G401 (cell line): ENCODE measurements at places on chromosomes 5 and 9. TPM values are rescaled to one million over a fixed set of nuclear protein-coding genes. Genes with fewer than 3 reads are reported as not detected.
A peak's percentile ranks its signal among the peaks of the same experiment; 100 is the strongest.

- DNase-seq = no peak
Measured at GRCh38 chr9:21598749-21599148, 116.6 kb upstream of the IFNE start.

- no peak for DNase-seq
Measured at GRCh38 chr5:118007262-118007661, 981.1 kb downstream of the DTWD2 start.

- DNase-seq = no peak
Measured at GRCh38 chr5:72141440-72142355, 34.4 kb downstream of the MAP1B start.

GRCh38 chr9:88936668-88937067 is 54.6 kb upstream of the S1PR3 start:
- no peak for DNase-seq

GRCh38 chr9:135989722-135990467 is 28.7 kb upstream of the UBAC1 start:
- peak; percentile 91 for DNase-seq

GRCh38 chr5:53083927-53084326 is 25.6 kb downstream of the MOCS2 start:
- DNase-seq = no peak

DNA sequence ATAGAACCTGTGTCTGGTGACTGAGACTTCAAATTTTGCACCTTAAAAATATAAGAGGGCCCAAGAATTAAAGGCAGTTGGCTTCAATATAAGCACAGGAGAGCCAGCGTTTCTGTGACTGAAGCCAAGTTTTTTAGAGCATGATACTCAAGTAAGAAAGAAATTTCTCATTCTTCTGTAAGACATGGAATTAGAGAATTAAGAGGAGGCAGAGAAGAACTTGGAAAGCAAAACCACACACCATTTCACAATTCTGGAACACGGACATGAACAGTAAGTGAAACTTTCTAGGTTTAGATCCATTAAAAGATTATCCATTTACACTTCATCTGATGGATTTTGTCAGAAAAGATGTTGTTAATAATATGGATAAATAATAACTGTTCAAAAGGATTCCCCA is 8.9 kb upstream of the AGXT2 start:
- no peak for DNase-seq

GRCh38 chr9:132460240-132460639 is 50.2 kb downstream of the CFAP77 start:
- DNase-seq = no peak

GRCh38 chr5:41768692-41769091 is 101.5 kb downstream of the OXCT1 start:
- DNase-seq = no peak

- no peak for DNase-seq
Measured at GRCh38 chr5:1055896-1056610, 47.5 kb downstream of the NKD2 start.

DNA sequence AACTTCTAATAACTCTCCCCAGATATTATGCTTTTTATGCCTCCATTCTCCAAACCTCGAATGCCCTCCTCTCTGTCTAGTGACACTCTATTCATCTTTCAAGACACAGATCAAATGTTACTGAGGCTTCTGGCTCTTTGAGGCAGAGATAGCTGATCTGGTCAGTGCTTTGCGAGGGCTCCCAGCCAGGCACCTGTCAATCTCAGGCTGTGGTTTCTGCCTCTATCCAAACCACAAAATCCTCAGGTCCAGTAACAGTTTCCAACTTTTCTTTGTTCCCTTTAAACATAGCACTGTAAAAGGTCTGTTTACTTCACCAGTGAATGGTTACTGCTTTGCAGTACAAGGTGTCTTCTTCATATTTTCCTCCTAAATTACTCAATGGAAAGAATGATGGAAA is 11.5 kb upstream of the STK32A start:
- DNase-seq = no peak

GRCh38 chr9:120579139-120580050 is 572 bp downstream of the CDK5RAP2 start:
- DNase-seq = no peak

GRCh38 chr9:122346478-122347347 is 24.1 kb upstream of the PTGS1 start:
- no peak for DNase-seq

- DNase-seq = no peak
Measured at GRCh38 chr9:70222354-70222753, 36.4 kb upstream of the SMC5 start.

- no peak for DNase-seq
Measured at GRCh38 chr9:97895695-97896332, 26.5 kb downstream of the TRMO start.

GRCh38 chr5:79990598-79991507 is at the start of gene MTX3:
Gene MTX3 (minus strand): TSS chr5:79991262. CDS start chr5:79991238, 24 bp downstream.
- peak; percentile 90 for DNase-seq

GRCh38 chr5:78273436-78273835 is 21.1 kb downstream of the AP3B1 start:
- peak; percentile 63 for DNase-seq

- DNase-seq = no peak
Measured at GRCh38 chr5:54017580-54017979, 292.8 kb downstream of the ARL15 start.

- peak; percentile 81 for DNase-seq
Measured at GRCh38 chr9:129436751-129437625, 183.9 kb downstream of the C9orf50 start.

DNA sequence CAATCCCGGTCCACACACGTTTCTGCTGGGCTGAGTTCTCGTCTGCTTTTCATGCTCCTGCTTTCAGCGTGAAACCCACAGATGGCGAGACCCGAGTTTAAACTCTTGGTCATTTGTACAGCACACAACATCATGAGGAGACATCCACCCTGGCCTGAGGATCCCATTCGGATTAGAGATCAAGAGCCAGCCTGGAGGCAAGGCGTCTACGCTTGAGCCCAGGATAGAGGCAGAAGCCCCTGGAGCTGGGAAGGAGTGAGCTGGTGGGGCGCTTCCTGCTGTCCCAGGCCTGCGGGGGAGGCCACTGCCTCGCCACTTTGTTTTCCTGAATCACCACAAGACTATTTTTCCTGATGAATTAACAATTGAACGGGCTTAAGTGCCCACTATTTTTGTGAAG is 281.9 kb upstream of the IRX4 start:
- DNase-seq = no peak

DNA sequence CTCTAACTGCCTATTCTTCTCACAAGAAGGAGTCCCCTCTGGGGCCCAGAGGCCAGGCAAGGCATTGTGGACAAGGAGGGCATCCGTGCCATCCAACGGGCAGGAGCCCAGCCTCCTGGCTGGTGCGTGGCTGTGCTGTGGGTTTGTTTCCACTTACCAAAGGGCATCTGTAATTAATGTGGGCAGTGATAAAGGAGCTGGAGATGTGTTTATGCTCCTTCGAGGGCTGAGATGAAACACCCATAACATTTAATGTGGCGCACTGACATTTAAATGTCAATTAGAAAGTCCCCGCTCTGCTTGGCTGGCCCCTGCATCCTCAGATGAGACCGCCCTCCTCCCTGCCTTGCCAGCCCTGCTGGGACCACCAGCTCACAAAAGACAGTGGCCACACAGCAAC is 57.1 kb downstream of the KCNIP1 start:
- DNase-seq = no peak

DNA sequence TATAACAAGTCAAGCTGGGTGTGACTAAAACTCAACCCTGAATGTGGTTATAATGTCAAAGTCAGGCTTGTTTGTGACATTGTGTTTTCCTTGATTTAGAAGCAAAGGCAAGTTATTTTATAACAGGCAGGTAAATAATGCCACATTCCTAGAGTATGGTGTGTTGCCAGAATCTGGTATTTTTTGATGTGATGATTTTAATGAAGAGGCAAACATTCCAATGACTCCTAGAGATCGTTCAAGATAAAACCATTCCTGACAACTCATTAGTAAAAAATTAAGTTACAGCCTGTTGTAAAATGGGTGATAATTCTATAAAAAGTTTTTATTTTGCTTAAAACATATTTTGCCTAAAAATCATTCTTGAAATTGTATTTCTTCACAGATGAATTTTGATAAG is 60.0 kb downstream of the RAB14 start:
- DNase-seq = no peak

DNA sequence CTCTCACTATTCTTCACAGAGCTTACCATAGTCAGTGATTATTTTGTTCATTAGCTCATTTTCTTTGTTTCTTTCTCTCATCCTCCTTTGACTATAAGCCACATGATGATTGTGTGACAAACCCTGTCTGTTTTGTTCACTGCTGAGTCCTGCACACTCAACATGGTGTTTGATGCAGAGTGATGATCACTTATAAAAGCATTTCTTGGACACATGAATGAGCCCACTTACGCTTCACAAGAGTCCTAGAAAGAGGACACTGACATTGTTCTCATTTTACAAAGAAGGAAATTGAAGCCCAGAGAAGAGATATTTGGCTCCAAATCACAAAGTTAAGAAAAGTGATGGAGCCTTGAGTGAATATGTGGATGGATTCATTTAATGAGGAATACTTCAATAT is 13.4 kb downstream of the ABLIM3 start:
- DNase-seq = peak; percentile 34

Gene NMRK1
- 2.7 and 7.4 TPM in 2 replicates for total RNA-seq

Gene SOX30
- total RNA-seq = not detected in 2 replicates

Gene MAMDC2
- total RNA-seq = 0.81 and 1.2 TPM in 2 replicates

Gene PCDHB7
- total RNA-seq = not detected in 2 replicates

Gene LCN2
- 13.5 TPM in 1 of 2 replicates, not detected in the other for total RNA-seq

Gene PCDHGA11
- total RNA-seq = not detected in 2 replicates

Gene MARVELD2
- total RNA-seq = not detected in 2 replicates

Gene FBP1
- total RNA-seq = 0.49 and 1.3 TPM in 2 replicates

Gene FOXI1
- total RNA-seq = not detected in 2 replicates

Gene CTXN3
- total RNA-seq = not detected in 2 replicates

Gene SPRY4
- total RNA-seq = 6.5 and 7.9 TPM in 2 replicates

Gene TNIP1
- 32.2 and 40.4 TPM in 2 replicates for total RNA-seq
